ENCODE measurements at places on chromosomes 3 and 15.

DNA sequence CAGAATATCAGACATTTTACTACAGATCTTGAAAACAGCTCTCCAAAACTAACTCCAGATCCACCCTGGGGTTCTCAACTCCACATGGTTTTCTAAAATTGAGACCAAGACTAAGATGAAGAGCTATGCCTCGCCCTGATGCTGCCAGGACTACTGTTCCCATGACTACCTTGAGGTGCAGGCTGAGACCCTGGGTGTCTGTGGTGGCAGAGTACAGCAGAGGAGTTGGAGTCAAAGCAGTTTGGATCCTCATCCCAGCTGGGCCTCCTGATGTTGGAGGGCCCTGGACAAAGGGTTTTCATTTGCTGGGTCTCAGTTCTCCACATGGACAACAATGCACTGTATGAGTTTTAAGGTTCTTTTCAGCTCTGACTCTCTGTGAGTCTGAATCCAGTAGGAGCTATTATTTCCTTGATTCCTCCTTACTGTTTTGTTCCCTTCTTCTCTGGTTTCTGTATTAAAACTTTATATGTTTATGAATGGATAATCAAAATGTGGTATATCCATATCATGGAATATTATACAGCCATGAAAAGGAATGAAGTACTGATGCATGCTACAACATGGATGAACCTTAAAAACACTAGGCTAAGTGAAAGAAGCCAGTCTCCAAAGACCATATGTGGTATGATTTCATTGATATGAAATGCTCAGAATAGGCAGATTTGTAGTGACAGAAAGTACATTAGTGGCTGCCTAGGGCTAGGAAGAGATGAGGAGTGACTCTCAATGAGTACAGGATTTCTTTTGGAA lies 93.0 kb downstream of the CPN2 start:
- DNase-seq, result no peak

DNA sequence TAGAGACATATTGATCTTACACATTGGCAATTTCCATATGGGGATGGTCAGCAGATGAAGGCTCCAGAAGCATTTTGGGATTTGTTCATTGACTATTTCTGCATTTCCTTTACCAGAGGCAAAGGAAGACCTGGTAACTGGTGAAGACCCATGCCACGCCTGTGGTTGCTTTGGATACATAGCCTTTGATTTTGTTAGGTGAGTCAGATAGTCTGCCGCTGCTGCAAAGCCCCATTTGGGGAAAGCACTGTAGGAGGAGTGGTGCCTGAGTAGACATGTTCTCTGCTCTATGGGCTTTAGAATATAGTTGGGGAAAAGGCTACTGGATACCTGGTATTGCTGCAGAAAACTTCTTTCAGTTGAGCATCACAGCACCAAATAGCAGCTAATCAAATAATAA lies 56.8 kb downstream of the TFG start:
- DNase-seq, result no peak

GRCh38 chr3:78951342-78951945 lies 816.4 kb downstream of the ROBO1 start:
- no peak for DNase-seq

GRCh38 chr3:128322030-128323022 lies 144.4 kb downstream of the DNAJB8 start:
- peak; percentile 30 for DNase-seq

GRCh38 chr3:115968871-115969270 lies 345.6 kb downstream of the GAP43 start:
- no peak for DNase-seq

DNA sequence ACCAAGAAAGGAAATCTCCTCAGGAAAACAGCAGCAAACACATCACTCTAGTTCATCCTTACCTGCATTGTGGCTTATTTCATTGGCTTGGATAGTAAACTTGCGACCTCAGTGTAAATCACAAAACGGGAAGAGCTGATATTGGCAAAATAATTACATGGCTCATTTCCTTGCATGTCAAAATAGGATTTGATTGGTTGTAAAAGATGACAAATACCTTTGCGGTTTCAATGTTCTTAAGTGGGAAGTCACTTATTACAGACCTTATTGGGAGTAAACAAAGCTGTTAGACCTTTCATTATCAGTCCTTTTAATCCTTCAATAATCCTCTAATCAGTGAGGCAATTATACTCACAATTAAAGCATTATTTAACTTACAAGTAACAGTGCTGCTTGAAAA lies 590.6 kb downstream of the MAGI1 start:
- DNase-seq, result no peak

DNA sequence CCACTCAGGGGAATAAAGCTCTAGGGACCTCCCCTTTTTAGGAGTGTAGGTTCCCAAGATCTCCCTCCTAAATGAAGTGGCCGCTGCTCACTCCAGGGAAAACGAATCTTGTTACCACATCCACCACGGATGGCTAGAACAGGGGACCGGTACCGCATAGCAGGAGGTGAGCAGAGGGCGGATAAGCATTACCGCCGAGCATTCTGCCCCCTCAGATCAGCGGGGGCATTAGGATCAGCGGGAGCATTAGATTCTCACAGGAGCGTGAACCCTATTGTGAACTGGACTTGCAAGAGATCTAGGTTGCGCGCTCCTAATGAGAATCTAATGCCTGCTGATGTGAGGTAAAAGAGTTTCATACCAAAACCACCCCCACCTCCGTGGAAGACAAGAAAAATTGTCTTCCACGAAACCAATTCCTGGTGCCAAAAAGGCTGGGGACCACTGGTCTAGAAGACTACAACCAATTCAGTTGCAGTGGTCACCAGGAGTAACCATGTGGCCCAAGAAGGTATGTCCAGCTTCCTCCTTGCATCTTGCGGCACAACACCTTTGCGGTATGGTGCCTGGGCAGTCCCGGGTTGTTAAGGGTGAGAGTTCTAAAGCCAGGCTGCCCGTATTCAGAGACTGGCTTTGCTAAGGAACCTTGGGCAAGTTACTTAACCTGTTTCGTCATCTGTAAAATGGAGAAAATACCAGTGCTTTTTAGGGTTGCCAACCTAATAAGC lies 1.1 kb upstream of the SS18L2 start:
- no peak for DNase-seq

- no peak for DNase-seq
These were observed 92.7 kb downstream of the MYLK start for GRCh38 chr3:123791417-123791816.

DNA sequence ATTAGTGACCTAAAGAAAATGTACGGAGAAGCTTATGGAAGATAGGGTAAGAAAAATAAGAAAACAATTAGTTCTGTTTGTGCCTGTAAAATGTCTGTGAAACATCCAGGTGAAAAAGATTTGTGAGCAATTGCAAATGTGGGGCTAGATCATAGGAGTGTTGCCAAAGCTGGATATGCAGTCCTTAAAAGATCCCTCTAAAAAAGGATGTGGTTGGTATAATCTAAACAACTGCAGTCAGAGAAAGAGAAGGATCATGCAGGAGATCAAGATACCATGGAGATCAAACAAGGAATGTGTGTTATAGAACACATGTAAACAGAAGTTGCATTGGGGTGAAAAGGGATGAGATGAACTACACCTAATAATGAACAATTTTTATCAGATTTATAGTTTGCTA lies 116.8 kb downstream of the ALCAM start:
- no peak for DNase-seq

- no peak for DNase-seq
These were observed 6.1 kb upstream of the KPNA1 start for GRCh38 chr3:122520861-122521260.

- no peak for DNase-seq
These were observed 14.8 kb upstream of the ZNF639 start for GRCh38 chr3:179308001-179308400.

DNA sequence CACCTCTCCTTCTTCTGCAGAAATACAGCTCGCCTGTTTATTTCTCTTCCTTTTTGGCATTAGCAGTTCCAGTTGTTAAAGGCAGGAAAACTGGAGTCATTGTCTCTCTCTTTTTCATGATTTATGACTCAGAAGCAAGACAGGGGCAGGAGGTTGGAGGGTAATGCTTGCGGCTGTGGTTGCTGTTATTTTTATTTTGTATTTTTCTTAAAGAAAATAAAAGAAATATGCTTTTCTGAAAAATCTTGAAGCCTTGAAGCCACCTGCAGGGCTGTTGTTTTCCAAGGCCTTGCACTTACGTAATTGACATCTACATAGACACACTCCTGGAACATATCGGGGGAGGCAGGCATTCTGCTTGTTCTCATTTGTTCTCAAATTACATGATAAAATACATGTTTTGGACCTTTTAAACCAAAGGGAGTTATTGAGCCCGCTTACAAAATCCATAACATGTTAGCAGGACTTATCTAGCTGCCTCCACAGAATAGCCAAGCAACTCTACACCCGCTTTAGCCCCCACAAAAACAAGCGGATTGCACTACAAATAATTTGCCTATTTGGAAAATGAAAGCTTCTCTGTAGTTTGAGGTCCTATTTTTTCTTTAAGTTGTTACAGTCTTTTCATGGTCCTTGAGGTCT lies 1004.6 kb upstream of the NR2F2 start:
- no peak for DNase-seq

- no peak for DNase-seq
These were observed 193.3 kb upstream of the CGNL1 start for GRCh38 chr15:57183041-57183440.

- DNase-seq, result no peak
These were observed 798.7 kb upstream of the SEMA6D start for GRCh38 chr15:46918462-46919140.

DNA sequence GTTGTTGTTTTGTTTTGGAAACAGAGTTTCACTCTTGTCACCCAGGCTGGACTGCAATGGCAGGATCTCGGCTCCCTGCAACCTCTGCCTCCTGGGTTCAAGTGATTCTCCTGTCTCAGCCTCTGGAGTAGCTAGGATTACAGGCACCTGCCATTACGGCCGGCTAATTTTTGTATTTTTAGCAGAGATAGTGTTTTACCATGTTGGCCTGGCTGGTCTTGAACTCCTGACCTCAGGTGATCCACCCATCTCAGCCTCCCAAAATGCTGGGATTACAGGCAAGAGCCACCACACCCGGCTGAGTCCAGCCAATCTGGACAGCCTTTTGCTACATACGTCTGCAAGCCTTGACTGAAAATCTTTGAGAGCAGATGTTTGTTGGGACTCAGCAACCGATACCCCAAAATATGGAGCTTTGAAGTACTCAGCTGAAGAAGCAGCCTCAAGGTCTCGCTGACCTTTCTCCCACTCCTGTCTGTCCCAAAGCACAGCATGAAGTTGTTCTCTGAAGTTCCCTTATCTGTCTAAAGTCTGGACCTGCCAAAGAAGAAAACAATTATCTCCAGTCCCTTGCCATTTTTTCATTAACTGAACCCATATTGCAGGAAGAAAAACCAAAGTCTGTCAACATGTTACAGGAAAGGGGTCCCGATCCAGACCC lies 9.6 kb upstream of the NUP210 start:
- no peak for DNase-seq

DNA sequence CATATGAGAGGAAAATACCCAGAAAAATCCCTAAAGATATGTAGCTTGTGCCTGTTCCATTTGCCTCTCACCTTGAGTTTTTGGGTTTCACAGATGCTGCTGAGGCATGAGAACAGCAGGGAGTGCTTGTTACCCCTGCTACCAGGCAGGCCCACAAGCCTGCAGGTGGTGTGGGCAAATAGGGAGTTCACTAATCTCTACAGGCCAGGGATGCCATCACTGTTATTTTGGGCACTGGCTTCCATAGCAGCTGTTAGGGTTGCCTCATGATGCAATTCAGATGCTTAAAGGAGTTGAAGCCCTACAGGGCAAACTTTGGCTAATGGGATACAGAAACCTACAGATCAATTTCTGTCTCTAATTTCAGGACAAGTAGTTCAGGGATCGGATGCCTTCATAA lies 873.5 kb downstream of the OTOL1 start:
- no peak for DNase-seq

DNA sequence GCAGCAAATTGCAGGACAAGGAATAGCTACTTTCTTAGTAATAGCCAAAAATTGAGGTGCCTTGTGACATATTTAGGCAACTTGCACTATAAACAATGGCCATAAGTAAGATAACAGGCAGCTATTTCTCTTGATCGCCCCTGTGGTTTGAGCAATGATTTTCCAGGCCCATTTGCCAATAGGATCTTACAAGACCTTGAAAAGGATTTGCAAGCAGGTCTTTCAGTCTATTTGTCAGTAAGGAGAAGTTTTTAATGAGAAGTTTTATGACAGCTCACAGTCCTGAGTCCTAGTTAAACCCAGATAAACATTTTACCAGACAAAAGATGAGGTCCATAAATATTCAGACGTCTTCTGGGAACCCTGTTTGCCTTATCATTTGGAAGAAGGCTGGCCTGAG lies 645.5 kb downstream of the RBMS3 start:
- no peak for DNase-seq

DNA sequence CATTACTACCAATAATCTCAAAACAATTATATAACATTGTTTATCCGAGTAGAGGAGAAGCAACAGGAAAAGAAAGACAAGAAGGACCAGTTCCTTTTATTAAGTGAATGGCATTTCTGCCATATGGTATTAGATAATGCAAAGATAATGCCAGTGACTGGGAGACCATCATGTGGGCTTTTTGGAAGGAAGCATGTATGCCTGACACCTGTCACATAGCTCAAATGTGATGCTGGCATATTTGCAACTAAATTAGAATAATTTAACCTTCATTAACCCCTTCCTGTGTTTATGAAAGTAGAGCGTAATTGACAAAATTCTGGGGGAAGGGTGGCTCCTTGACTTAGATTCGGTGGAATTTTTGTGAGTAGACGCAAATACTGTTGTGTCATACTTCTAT lies 733.0 kb downstream of the TUSC7 start:
- DNase-seq, result no peak

DNA sequence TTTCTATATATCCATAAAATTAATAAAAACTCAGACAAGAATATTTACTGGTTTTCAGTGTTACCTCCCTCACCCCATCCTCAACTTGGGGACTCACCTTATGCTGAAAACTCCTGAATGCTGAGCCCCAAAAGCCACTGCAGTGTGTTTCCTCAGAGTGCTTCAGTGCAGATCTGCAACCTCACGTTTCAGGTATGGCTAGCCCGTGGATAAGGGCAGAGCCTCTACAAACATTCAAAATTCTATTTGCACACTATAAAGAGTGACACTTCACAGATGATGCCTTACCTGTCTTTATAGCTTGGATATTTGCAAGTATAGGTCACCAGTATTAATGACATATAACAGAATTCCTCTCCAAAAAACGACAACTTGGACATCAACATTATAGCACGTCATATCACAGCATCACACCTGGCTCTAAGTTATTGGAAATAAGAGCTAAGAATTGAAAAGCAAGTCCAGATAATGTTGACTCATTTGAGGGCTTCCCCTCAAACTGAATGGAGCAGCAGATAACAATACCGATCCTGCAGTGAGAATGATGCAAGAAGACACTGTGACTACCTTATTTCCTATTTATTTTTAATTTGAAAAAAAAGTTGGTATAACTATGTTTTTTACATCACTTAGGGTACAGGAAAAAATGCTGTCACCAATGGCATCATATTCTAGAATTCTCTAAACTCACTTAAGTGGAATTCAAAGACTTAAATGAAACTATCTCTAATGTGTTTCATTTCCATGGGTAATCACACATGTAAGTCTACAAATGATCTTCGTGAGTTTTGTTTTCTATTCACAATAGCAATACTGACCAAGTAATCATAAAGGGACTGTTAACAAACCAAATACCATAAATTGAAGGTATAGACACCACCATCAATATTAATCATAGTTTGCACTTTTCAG lies 40.7 kb upstream of the RSL24D1 start:
- no peak for DNase-seq

Measured in stimulated activated CD8-positive, alpha-beta memory T cell treated with anti-CD3 and anti-CD28 coated beads, Interleukin-12 subunit alpha, Interleukin-12 subunit beta, amount 100 ng/mL, for 1 hour (primary cell).